ENCODE measurements at places on chromosomes 3 and 15. TPM values are rescaled to one million over a fixed set of nuclear protein-coding genes. Genes with fewer than 3 reads are reported as not detected.

DNA sequence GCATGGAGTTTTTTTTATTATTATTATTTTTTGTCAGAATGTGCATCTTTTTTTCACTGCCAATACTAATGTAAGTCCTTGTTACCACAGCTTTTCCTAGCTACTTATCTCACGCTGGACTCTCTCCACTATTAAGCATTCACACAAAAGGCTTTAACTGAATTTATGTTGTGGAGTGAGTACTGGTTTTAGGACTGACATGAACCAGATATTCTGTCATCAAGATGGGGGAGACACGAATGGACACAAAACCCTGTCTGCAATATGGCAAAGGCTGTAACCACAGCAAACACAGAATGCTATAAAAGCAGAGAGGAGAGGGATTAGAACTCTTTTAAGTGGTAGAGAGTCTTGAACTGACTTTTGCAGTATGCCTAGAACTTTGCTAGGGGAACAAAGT is 592.2 kb upstream of the TBL1XR1 start:
- H3K4me3 ChIP-seq, result no peak overlapping the region
- peaks cover 4% of the 10 kb centered on the region for H3K4me1 ChIP-seq
- no peak overlapping the region for H3K27ac ChIP-seq
- peak; percentile 27 for DNase-seq
- H3K36me3 ChIP-seq, result no peaks in the 10 kb centered on the region
- no peaks in the 10 kb centered on the region for H3K27me3 ChIP-seq

GRCh38 chr3:25678581-25678980 is 13.9 kb upstream of the TOP2B start:
- H3K4me3 ChIP-seq, result no peak overlapping the region
- no peaks in the 10 kb centered on the region for H3K36me3 ChIP-seq
- no peak for DNase-seq
- peaks cover 3% of the 10 kb centered on the region for H3K4me1 ChIP-seq
- no peaks in the 10 kb centered on the region for H3K27me3 ChIP-seq

- H3K27me3 ChIP-seq, result no peaks in the 10 kb centered on the region
These were observed 177.3 kb downstream of the CDIN1 start for GRCh38 chr15:36756707-36757106.

- H3K27me3 ChIP-seq, result peaks cover 3% of the 10 kb centered on the region
- DNase-seq, result no peak
- no peaks in the 10 kb centered on the region for H3K36me3 ChIP-seq
- H3K4me3 ChIP-seq, result no peak overlapping the region
- no peak overlapping the region for H3K27ac ChIP-seq
These were observed 6.8 kb downstream of the TLNRD1 start for GRCh38 chr15:81007428-81008064.

DNA sequence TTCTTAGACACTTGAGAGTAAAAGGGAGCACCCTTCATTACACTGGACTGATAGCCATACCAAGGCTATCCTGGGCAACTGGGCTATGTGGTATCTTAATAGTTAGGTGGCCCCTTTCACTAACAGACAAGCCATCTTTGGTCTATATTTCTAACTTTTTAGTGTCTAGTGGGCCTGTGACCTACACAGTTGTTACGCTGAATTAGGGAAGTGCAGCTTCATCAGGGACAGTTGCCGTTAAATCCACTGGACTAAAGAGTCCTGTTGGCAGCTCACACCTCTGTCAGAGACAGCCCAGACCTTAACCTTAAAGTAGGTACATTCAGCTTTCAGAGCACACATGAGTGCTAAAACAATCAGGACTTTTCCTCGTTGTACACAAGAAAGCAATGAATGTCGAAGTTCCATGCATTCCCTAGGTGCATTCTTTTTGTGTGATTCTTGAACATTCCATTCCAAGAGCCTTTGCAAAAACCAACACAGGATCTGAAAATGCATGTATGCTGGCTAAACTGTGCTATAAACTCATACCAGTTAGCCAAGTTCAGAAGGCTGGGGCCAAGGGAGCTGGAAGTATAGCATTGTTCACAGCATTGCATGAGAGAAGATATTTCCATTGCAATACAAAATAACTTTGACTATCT is 230.2 kb upstream of the EIF1B start:
- peak; percentile 57 for DNase-seq
- H3K27ac ChIP-seq, result no peak overlapping the region
- H3K27me3 ChIP-seq, result no peaks in the 10 kb centered on the region
- H3K4me3 ChIP-seq, result no peak overlapping the region

- no peak overlapping the region for H3K27ac ChIP-seq
- H3K4me3 ChIP-seq, result no peak overlapping the region
- peaks cover 12% of the 10 kb centered on the region for H3K27me3 ChIP-seq
- H3K4me1 ChIP-seq, result peaks cover 11% of the 10 kb centered on the region
- DNase-seq, result no peak
These were observed 1.4 kb upstream of the RAD18 start for GRCh38 chr3:8964436-8965370.

GRCh38 chr3:34212656-34213055 is 414.2 kb downstream of the PDCD6IP start:
- no peak overlapping the region for H3K4me3 ChIP-seq
- DNase-seq, result peak; percentile 36
- H3K27ac ChIP-seq, result no peak overlapping the region

GRCh38 chr15:29465196-29465595 is 195.6 kb upstream of the NSMCE3 start:
- H3K36me3 ChIP-seq, result no peaks in the 10 kb centered on the region
- peaks cover 4% of the 10 kb centered on the region for H3K4me1 ChIP-seq
- no peaks in the 10 kb centered on the region for H3K27me3 ChIP-seq
- no peak overlapping the region for H3K4me3 ChIP-seq
- no peak overlapping the region for H3K27ac ChIP-seq

- H3K36me3 ChIP-seq, result no peaks in the 10 kb centered on the region
- no peak for DNase-seq
- no peak overlapping the region for H3K27ac ChIP-seq
- H3K4me3 ChIP-seq, result no peak overlapping the region
- no peaks in the 10 kb centered on the region for H3K27me3 ChIP-seq
- H3K4me1 ChIP-seq, result no peaks in the 10 kb centered on the region
These were observed 82.2 kb upstream of the EPHA3 start for GRCh38 chr3:89025185-89025584.

- no peak overlapping the region for H3K4me3 ChIP-seq
- no peaks in the 10 kb centered on the region for H3K36me3 ChIP-seq
- H3K4me1 ChIP-seq, result peaks cover 16% of the 10 kb centered on the region
- no peak for DNase-seq
These were observed 27.0 kb downstream of the PDE8A start for GRCh38 chr15:85008474-85009260.

DNA sequence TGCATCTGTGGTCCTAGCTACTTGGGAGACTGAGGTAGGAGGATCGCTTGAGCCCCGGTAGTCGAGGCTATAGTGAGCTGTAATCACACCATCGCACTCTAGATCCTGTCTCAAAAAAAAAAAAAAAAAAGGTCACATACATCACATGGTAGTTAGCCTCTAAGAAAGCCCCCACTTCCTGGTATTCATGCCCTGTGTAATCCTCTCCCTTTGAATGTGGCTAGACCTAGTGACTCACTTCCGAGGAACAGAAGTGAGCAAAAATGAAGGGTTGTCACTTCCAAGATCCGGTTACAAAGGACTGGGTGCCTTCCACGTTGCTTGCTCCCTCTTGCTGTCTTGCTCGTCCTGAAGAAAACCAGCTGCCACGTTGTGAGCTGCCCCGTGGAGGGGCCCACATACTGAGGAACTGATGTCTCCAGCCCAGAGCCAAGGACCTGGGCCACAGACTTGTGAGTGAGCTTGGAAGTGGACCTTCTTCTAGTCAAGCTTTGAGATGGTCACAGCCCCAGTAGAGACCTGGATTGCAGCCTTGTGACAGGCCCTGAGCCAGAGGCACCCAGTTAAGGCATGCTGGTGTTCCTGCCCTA is 12.6 kb upstream of the LCTL start:
- H3K36me3 ChIP-seq, result no peaks in the 10 kb centered on the region
- no peak overlapping the region for H3K4me3 ChIP-seq
- peak; percentile 76 for DNase-seq
- H3K27me3 ChIP-seq, result no peaks in the 10 kb centered on the region
- H3K27ac ChIP-seq, result no peak overlapping the region

GRCh38 chr15:84784262-84784661 is 32.9 kb upstream of the ALPK3 start:
- H3K36me3 ChIP-seq, result peaks cover 22% of the 10 kb centered on the region
- DNase-seq, result no peak
- no peaks in the 10 kb centered on the region for H3K4me1 ChIP-seq
- H3K27me3 ChIP-seq, result no peaks in the 10 kb centered on the region
- H3K27ac ChIP-seq, result no peak overlapping the region
- H3K4me3 ChIP-seq, result no peak overlapping the region

GRCh38 chr3:143910756-143911155 is 60.9 kb upstream of the DIPK2A start:
- H3K4me3 ChIP-seq, result no peak overlapping the region
- no peaks in the 10 kb centered on the region for H3K27me3 ChIP-seq
- H3K27ac ChIP-seq, result no peak overlapping the region
- DNase-seq, result no peak

GRCh38 chr15:47796339-47796738 is 79.0 kb downstream of the SEMA6D start:
- H3K4me3 ChIP-seq, result no peak overlapping the region
- H3K4me1 ChIP-seq, result peaks cover 34% of the 10 kb centered on the region
- no peaks in the 10 kb centered on the region for H3K27me3 ChIP-seq

DNA sequence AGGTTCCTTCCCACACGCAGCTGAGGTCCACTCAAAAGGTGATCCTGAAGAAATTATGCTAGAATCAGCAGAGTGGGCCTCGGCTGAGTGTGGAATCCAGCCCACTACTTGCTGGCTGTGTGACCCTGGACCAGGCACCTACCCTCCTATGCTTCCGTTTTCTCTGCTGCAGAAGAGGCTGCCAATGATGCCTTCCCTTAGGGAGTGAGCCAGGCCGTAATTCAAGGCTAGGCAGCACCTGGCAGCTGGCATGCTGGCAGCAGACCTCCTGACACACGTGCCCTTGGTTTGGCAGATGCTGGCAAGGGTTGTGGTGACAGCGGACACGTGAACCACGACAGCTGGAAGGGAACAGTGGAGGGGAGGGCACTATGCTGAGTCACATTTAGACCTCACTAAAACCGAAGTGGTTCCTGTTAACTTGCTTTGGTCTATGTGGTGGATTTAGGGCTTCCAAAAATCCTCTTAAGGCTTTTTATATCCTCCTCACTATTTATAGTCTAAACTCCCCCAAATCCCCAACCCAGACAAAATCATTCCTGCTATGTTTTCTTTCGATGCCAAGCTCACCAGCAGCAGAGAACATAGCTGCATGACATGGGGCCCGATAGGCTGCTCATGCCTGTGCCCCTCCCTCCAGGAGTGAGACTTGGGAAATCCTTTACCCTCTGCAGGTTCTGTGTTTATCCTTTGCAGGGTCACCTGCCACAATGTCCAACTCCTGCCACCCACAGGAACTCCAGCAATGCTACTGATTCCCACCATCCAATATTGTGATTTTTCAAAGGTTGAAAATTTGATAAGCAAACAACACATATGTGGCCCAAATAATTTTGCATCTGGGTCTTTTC is 10.6 kb upstream of the PCSK6 start:
- no peak overlapping the region for H3K27ac ChIP-seq
- H3K36me3 ChIP-seq, result no peaks in the 10 kb centered on the region
- no peaks in the 10 kb centered on the region for H3K27me3 ChIP-seq
- DNase-seq, result no peak
- H3K4me3 ChIP-seq, result no peak overlapping the region

DNA sequence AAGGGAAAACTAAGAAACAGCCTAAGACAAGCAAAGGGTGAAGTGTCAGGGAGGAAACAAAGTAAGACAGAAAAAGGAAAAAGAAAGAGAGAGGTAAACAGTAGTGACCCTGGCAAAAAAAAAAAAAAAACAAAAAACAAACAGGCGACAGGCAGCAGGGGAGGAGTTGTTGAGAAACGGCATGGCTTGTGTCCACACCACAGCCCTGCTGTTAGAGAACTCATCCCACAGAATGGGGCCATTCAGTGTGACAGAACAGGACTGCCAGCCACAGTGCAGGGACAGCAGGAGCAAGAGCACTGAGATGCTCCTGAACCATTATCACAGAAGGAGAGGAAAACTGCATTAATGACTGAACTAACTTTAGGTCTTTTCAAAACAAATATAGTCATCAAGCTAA is 29.7 kb downstream of the MECOM start:
- no peaks in the 10 kb centered on the region for H3K27me3 ChIP-seq
- no peaks in the 10 kb centered on the region for H3K36me3 ChIP-seq
- H3K4me3 ChIP-seq, result no peak overlapping the region

GRCh38 chr3:162626172-162626571 is 1129.6 kb downstream of the OTOL1 start:
- no peak overlapping the region for H3K4me3 ChIP-seq
- H3K4me1 ChIP-seq, result no peaks in the 10 kb centered on the region
- no peak overlapping the region for H3K27ac ChIP-seq
- no peak for DNase-seq

- H3K27ac ChIP-seq, result no peak overlapping the region
- no peaks in the 10 kb centered on the region for H3K36me3 ChIP-seq
These were observed 785.5 kb upstream of the ARRDC4 start for GRCh38 chr15:97174886-97175540.

- no peak overlapping the region for H3K27ac ChIP-seq
- H3K36me3 ChIP-seq, result no peaks in the 10 kb centered on the region
- no peak overlapping the region for H3K4me3 ChIP-seq
- H3K27me3 ChIP-seq, result no peaks in the 10 kb centered on the region
- no peaks in the 10 kb centered on the region for H3K4me1 ChIP-seq
These were observed 7.0 kb downstream of the PSTPIP1 start for GRCh38 chr15:77001966-77002365.

- H3K4me3 ChIP-seq, result no peak overlapping the region
- no peak overlapping the region for H3K27ac ChIP-seq
- no peak for DNase-seq
- H3K4me1 ChIP-seq, result no peaks in the 10 kb centered on the region
- H3K36me3 ChIP-seq, result no peaks in the 10 kb centered on the region
These were observed 4.1 kb upstream of the GPD1L start for GRCh38 chr3:32102289-32102688.

GRCh38 chr15:30953731-30954378 is 37.6 kb downstream of the MTMR10 start:
- DNase-seq, result no peak
- H3K27me3 ChIP-seq, result no peaks in the 10 kb centered on the region
- H3K4me3 ChIP-seq, result no peak overlapping the region
- no peaks in the 10 kb centered on the region for H3K4me1 ChIP-seq
- H3K36me3 ChIP-seq, result peaks cover 52% of the 10 kb centered on the region
- no peak overlapping the region for H3K27ac ChIP-seq

Gene GPX1
- 360 TPM for total RNA-seq

Gene ZNF501
- 11.5 TPM for total RNA-seq

Gene ABI3BP
- 0.54 TPM for total RNA-seq

Gene RHCG
- not detected for total RNA-seq

Gene KIF7
- 33.8 TPM for total RNA-seq

Gene VEPH1
- 2.5 TPM for total RNA-seq

Gene SCG5
- 14.4 TPM for total RNA-seq

Gene DISP2
- 0.21 TPM for total RNA-seq

Gene SORD
- 75.2 TPM for total RNA-seq

Gene GOLGA8R
- total RNA-seq, result 5.9 TPM

Gene SLC12A8
- 3.4 TPM for total RNA-seq

Gene PLSCR5
- total RNA-seq, result 3.0 TPM

Gene STAB1
- 2.2 TPM for total RNA-seq

Gene CMTM6
- total RNA-seq, result 61.7 TPM

Gene UNC13C
- not detected for total RNA-seq

Gene SCAANT1
- not detected for total RNA-seq

Gene PPP1R14D
- not detected for total RNA-seq

Gene EXD1
- not detected for total RNA-seq

Gene SAMMSON
- total RNA-seq, result not detected

Gene RLBP1
- total RNA-seq, result not detected

Gene AHSG
- total RNA-seq, result not detected

Data from cardiac muscle cell (in vitro differentiated cells and primary cell).